ENCODE measurements at places on chromosomes 2 and 18.

GRCh38 chr2:19532547-19533196 lies 174.2 kb upstream of the OSR1 start:
- peak; percentile 64 for DNase-seq

GRCh38 chr2:2798337-2798736 lies 467.3 kb upstream of the MYT1L start:
- no peak for DNase-seq

DNA sequence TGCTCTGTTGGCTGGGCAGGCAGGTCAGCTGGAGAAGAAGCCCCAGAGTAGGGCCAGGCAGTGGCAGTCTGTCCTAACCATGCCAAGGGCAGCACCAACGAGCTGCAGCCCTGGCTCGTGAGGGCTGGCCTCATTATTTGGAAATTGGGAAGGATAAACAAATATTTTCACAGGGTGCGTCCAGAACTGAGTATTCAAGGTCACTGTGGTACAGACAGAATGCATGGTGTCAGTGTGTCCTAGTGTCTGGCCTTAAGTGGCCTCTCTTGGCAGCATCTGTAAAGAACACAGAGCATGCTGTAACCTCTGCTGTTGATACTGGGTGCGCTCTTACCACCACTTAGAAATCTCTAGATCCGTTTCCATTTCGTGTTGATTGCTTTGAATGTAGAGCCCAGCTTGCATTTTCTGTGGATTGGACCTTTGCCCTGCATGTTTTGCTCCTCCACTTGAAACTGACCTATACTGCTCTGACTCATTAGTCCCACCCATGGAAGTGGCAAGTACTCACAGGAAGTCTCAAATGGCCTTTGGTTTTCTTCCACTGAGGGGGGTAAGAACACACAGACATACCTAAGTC lies 88.2 kb downstream of the GREB1L start:
- DNase-seq: peak; percentile 66

- DNase-seq: peak; percentile 32
Observed at GRCh38 chr2:219506802-219507526, 7.3 kb upstream of the ASIC4 start.

DNA sequence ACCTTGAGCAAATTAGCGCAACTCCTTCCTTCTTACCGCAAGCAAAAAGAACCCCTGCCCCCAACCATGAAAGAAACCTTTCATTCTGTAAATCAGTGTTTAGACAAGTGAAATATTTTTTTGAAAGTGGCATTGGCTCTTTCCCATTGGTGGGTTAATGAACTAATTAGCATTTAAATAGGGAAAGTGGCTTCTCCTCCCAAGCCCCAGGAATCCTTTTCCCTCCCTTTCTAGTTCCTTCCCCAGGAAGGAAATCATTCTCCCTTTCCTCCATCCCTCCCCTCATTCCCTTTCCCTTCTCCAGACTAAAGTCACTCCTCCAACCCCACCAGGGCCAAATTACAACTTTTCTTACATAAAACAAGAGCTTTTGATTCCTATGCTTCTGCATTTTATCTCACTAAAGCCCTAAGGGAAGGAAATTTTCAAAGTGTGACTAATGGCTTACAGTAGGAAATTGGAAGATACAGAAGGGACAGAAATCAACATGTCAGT lies 22.9 kb upstream of the TYMS start:
- peak; percentile 25 for DNase-seq

DNA sequence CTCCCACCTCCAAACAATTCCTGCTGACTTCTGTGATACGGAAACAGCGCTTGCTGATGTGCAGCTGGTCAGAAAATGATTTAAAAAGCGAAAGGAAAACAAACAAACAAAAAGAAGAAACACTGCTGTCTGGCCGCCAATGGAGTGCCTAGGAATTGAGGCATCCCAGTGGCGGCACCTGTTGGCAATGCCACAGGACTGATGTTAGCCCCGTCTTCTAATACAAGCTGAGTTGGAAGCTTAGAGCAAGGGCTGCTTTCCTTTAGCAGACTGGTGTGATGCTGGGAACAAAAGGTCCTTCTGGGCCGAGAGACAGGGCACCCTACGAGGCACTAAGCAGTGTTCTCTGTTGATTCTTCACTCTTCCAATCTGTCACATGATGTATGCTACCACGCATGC lies 163.6 kb upstream of the REV1 start:
- DNase-seq: no peak

DNA sequence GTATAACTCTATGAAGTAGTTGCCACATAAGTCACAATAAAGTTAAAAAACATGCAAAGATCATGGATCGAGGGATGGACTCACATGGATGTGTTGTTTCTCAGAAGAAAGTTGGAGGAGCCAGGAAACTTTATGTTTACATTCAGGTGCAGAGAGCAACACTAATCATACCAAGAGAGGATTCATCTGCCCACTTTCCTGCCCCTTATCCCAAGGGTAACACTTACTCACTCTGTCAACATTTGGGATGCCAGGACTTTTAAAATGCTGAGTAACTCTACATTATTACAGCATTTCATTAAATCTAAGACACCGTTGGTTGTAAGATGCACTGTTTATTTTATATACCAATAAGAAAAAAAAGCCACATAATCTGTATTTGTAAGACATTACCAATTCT lies 170.4 kb downstream of the KCNE4 start:
- DNase-seq: peak; percentile 53

DNA sequence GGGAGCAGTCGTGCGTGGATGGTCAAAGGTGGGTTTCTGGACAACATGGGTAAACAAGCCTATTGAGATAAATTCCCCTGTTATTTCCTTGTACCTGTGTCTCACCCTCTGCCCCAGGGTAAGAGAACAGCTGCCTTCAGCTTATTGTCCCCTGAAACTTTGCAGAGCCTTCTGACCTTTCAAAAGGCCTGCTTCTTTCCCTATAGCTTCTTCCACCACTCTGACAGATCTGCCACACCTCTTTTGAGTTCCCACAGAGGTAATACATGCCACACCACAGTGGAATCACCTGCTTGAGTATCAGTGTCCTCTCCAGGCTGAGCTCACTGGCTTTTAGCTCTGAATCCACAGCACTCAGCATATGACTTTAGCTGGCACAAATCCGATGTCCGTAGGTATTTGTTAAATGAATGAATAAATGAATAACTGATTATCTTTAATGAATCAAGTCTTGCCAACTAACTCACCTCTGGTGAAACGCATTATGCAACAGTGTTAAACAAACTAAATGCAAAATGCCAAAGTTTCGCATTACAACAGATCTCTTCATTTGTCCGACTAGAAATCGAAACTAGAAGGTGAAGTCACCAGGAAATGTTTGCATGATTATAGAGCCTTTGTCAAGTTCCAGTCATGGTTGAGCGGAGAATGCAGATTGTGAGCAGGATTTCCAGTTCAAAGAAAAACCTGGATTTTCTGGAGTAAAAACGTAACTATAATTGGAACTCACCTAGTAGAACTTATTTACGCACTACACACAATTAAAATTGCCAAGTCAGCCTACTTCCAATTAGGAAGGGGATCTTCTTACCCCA lies 16.4 kb downstream of the DYNAP start:
- no peak for DNase-seq

- no peak for DNase-seq
Observed at GRCh38 chr2:137924019-137924418, 40.3 kb upstream of the HNMT start.

DNA sequence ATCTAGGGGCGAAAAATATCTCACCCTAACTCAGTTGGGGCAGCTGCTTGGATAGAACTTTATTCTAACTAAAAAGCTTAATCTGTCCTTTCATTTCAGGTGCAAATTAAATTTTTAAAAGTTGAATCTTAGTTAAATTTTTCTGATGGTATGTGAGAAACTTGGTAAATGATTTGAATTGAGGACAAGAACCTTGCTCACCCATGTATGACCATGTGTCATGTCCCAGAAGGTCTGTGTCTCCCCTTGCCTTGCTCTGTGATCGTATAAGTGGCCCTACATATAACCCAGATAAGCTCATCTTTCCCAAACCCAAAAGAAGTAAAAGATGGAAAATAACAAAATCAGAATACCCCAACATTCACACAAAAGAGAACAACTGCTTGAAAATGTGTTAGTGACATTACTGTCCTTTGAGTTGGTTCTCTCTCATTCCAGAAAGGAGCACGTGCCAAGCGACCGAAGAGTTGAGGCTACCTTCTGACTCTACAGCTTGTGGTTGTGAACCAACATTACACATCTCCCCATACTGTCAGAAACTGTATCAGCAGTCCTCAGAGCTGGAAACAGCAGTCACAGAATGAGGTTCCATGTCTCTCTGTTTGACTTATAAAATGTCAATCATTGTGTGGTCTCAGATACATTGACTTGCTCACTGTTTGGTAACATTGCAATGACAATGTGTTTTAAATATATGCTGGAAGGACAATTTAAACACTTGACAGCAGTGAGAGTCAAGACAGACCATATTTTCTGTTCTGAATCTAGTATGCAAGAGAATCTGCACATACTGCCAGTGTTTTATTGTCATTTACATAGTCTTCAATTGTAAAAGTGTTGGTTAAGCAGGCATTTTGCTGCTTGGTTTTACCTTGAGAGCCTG lies 46.3 kb upstream of the TANK start:
- no peak for DNase-seq

DNA sequence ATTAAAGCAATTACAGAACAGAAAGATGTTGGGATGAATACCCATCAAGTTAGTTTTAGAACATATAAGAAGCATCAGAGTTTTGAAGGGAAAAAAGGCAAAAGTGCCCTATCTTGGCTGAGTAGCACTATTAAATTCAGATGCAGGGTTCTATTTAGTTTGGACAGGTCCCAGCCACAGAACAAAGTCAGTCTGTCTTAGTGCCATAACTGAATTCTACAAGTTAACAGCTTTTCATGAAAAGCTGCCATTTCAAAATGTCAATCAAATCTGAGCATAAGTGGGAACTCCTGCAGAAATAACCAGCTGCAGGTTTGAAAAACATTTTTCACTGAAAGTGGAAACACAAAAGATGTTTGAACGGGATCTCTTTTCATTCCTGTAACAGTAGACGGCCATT lies 160.4 kb downstream of the SRBD1 start:
- peak; percentile 14 for DNase-seq
